ENCODE measurements at places on chromosomes 13 and 19.

DNA sequence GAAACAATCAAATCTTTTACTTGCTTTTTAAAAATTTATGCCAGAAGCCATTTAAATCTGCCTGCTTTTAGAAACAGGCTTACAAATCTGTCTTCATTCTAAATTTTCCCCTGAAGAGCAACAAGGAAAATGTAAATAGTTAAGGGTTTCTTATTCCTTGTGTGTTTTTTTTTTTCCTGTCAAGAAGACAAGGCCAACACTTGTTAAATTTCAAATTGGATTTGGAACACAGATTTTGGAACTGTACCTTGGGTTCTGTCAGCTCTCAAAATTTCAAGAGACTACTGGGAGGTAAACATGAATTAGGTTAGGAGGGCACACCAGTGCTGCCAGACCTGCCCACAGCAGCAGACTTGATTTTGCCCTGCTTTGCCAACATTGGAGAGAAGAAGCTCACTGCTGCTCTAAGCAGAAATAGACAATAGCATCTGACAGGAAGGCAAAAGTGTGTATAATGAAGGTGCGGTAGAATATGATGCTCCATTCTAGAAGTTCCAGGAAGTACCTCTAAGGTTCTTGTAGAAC, 121.7 kb downstream of the NHLRC3 start:
- DNase-seq: no peak

GRCh38 chr13:48801255-48801654, 147.5 kb downstream of the CYSLTR2 start:
- DNase-seq: peak; percentile 56

DNA sequence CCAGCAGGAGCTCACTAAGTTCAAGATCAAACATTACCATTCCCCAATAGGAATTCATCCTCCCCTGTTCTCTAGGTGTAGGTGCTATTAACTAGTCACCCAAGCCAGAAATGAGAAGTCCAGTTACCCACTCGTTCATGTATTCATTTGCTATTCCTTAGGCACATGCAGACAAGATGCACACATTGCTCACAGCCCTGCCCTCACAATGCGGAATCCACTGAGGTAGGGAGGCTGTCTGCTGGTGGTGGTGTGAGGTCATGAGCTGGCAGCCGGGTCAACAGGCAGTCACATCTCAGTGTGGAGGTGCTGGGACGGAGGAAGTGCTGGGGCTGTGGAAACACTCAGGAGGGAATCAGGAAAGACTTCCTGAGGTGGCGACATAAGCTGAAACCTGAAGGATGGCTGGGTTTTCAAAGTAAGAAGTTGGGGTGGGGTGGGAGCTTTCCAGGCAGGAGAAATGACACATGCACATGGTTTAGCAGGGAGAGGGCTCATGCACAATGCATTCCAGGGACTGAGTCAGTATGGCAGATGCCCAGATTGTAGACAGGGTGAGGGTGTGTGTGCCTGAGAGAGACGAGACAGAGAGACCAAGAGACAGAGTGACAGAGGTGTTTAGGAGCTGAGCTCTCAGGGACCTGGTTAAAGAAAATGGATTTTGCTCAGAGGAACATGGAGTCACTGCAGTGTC, 117.6 kb downstream of the USP12 start:
- peak; percentile 49 for DNase-seq

GRCh38 chr19:29171525-29171924, 41.4 kb downstream of the UQCRFS1 start:
- DNase-seq: no peak

DNA sequence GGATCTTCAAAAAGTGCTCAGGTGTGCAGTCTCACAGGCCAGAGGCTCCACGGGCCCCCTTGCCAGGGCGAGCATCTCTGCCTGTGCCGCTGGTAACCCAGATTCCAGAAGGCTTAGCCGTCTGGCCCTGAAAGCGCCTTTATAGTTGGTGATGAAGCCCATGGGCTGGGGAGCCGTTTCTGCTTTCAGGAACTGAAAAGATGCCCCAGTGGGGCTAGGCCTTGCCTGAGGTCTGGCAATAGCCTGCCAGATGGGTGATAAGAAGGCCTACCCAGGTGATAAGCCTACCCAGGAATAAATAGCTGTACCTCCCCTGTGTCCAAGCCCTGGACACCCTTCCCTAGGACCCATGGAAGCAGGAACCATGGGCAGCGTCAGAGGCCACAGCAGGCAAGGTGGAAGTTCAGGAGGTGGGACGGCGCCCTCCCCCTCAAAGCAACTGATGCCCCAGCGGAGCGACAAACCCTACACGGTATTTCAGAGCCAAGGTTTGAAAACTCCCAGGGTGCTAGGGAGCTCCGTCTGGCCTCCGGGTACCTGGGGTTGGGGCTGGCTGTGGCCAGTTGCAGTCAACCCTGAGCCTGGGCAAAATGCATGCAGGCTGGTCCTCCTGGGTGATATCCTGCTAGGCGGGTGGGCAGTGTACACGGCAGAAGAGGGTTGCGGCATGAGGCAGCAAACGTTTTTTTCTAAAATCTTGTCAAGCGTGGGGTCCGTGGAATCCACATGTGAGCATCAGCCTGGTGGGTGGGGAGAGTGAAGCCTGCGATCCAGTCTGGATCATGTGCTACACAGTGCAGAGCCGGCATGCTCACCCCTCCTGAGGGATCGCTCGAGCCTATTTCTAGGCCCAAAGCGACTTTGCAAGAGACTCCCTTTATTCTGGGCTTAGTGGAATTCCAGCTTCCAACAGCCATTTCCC, 45.3 kb downstream of the ACTN4 start:
- no peak for DNase-seq

DNA sequence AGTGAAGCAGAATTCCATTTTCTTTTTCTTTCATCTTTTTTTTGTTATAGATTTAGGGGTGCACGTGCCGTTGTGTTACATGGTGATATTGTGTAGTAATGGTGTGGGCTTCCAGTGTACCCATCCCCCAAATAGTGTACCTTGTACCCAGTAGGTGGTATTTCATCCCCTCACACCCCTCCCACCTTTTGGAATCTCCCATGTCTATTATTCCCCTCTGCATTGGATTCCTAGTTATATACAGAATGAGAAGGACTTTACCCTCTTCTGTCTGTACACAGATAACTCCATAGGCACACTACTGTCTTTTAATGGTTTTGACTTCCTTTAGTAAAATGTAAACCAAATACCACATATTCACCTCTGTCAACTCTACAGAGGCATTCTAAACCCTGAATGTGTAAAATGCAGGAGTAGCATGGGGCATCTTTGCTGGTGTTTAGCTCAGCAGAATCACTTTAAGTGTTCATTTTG, 28.0 kb downstream of the FRY start:
- DNase-seq: no peak

DNA sequence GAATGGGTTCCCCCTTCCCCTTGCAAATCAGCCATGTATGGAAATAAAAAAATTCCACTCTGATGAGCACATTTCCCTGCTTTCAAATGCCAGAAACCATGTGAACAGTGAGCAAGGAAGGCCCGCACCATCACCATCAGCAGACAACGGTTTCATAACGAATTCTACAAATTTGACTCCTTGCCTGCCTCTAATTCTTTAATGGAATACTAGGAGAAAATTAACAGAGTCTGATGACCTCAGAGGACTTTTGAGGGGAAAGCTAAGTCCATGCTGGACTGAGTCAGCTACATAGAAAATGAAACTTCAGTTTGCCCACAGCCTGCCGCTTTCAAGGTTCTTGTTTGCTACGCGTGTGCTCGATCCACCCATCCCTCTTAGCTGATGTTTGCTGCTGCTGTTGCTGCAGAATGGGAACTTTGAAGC, 46.7 kb upstream of the KL start:
- peak; percentile 28 for DNase-seq

GRCh38 chr19:19871932-19872331, 6.2 kb downstream of the ZNF253 start:
- no peak for DNase-seq

DNA sequence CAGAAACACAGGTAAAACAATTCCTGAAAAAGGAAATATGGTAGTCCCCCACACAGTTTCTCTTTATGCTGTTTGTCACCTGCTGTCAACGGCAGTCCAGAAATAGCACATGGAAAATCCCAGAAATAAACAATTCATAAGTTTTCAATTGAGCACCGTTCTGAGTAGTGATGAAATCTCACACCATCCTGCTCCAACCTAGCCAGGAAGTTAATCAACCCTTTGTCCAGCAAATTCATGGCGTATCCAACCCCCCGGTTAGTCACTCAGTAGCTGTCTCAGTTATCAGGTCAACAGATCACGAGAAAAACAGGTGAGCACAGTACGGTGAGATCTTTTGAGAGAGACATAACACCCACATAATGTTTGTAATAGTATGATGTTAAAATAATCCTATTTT, 74.2 kb downstream of the TUBGCP3 start:
- no peak for DNase-seq

DNA sequence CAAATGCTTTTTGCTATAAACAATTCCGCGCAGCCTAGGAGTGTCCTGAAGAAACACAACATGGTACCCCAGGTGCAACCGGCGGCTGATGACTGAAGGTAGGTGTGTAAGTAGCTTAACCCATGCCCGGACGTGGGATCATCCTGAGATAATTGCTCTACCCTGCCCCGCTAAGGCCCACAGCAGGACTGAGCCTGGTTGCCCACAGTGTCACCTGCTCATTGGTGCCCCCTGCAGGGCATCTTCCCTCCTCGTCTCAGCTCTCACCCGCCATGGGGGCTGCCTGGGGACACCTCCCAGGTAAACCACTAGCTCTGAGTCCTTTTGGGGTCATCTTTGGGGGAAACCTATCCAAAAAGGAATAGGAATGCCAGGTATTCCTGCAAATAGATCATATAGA, 22.3 kb downstream of the TMEM161A start:
- DNase-seq: no peak

DNA sequence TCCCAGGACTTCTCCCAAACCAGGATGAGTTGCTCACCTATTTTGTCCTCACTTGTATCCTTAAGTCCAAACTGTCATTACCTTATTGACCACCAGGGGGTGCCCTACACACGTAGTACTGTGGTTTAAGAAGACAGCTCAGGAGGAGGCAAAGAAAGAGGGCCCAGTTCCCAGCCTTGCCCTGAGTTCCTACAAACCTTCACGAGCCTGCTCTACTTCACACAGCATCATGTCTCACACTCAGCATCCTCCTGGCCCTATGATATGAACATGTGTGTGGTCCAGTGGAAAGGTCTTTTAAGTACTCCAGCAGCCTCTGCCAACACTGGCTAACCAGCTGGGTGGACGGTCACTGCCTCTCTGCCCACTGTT, 8.1 kb upstream of the ZNF784 start:
- DNase-seq: peak; percentile 92

GRCh38 chr13:84865783-84866221, 933.4 kb downstream of the SLITRK6 start:
- no peak for DNase-seq

GRCh38 chr19:32971012-32971595, 654 bp downstream of the CEP89 start:
- DNase-seq: no peak

GRCh38 chr13:52999093-52999696, 29.4 kb upstream of the OLFM4 start:
- DNase-seq: no peak

DNA sequence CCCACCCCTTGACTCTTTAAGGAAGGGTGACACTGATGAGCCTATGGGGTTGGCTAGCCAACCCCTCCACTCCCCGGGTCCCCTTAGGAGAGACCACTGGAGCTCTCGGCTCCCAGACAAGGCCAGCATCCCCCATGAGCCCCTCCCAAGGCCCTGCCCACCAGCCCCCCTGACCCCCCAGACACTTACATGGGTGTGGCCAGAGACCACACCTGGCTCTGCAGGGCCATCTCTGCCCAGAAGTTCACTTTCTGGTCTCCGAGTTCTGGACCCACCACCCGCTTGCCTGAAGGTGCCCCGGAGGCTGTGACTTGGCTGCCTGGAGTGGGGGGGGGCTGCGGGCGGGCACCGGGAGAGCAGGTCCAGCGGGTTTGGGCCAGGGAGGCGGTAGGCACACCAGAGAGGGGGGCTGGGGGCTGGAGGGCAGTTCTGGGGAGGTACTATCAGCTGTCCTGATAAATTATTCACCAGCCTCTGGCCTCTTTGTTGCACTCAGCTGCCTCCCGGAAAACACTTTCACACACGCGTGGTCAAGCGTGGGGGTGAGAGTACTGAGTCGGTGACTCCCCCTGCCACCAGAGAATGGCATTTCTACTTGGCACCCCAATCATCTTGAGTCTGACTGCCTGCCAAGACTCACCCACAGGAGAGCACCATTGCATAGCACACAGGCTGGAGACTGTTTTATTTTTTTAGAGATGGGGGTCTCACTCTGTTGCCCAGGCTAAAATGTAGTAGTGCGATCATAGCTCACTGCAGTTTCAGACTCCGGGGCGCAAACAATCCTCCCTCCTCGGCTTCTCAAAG, at the start of gene PALM3:
TSS of gene PALM3 (minus strand) at position 326 of the 807 bp plus-strand sequence. CDS start at position 230, 96 bp downstream.
- DNase-seq: no peak

DNA sequence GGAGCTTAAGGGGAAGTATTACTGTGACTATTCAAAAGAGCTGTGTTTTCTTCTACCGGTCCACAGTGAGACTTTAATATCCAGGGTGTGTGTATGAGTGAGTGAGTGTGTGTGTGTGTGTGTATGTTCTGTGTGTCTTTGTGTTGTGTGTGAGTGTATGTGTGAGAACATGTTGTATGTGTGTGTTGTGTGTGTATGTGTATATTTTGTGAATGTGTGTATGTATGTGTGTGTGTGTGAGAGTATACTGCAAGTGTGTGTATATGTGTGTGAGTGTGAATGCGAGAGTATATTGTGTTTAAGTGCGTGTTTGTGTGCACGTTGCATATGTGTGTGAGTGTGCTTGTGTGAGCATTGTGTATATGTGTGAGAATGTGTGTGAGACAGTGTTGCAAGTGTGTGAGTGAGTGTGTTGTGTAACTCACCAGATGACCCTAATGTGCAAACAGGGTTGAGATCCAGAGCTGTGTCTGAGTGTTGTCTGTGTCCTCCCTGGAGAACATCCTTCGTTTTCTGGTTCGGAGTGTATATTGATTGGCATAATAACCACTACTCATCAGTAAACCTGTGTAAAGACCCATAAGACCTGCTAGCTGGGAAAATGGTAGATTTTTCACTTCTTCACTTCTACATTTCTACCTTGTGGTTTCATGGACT, 101.1 kb upstream of the RNF113B start:
- no peak for DNase-seq

DNA sequence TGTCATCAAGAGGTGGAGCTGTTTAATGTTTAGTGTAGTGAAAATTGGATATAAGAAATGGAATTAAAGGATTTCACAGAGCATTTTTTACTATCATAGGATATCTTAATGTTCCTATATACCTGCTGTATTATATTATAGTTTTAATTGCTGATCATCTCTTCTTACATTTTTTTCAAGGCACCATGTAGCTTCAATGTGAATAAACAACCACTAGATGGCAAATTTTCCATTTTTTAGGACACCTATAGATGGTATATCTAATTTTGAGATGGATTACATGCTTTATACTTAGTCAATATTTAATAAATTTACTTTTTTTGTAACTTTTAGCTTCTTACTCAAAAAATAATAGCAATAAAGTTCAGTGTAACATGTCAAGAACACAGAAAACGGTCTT, 9.0 kb upstream of the ATXN8OS start:
- no peak for DNase-seq

GRCh38 chr19:34308381-34309367, 54.3 kb downstream of the GARRE1 start:
- no peak for DNase-seq

Measured in AG09319 (cell line).